Stimulated activated CD4-positive, alpha-beta T cell treated with anti-CD3 and anti-CD28 coated beads, Interleukin-4, amount 100 ng/mL, for 4 hours (primary cell): ENCODE measurements at places on chromosomes 4 and X.

GRCh38 chr4:93199492-93199891 is 629.1 kb upstream of the ATOH1 start:
- DNase-seq = no peak

DNA sequence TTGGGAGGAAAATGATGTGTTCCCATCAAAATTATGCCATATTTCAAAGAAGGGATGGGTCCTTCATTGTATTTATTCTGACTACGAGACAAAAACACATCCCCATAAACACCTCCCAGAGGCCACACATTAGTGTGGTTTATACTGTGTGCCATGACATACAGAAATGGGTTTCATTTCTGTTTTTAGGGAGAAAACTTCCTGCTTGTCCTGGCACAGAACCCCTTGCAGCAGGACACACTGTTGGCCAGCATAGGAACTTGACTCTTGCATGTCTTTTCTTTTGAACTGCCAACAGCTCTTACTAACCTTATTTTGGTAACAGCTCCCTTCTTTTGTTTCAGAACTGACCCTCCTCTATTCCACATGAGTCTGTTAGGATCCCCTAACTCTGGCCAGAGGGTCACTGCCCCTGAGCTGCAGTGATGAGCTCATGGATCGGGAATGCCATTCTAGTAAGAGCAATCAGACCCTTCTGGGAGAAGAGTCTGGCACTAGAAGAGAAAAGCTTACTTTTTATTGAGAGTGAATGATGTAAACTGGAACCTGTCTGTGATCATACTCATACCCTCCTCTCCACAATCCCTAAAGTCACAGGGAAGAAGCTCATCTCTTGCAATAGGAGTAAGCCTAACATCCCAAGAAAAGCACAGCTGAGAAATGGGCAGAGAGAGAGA is 86.4 kb downstream of the SMIM20 start:
- no peak for DNase-seq

GRCh38 chrX:111857534-111858060 is 18.4 kb upstream of the TRPC5OS start:
- no peak for DNase-seq

GRCh38 chr4:160414496-160414895 is 1311.6 kb downstream of the RAPGEF2 start:
- DNase-seq = no peak

DNA sequence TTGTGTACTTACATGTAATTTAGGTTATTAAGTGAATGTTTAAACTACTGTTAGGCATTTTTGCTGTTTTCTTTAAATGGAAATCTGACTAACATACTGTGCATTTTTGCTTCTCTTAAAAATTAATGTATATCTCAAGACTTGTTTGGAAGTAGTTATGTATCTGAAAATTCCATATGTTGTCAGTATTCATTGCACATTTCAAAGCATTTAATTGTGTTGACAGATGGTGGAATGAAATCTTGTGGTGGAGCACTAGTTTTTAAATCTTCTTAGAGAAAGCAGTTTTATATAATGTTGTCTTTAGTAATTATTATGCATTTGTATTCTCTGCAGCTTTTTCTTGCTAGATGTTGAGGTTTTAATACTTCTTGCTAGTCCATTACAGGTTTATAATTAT is 71.5 kb upstream of the MSANTD1 start:
- no peak for DNase-seq

DNA sequence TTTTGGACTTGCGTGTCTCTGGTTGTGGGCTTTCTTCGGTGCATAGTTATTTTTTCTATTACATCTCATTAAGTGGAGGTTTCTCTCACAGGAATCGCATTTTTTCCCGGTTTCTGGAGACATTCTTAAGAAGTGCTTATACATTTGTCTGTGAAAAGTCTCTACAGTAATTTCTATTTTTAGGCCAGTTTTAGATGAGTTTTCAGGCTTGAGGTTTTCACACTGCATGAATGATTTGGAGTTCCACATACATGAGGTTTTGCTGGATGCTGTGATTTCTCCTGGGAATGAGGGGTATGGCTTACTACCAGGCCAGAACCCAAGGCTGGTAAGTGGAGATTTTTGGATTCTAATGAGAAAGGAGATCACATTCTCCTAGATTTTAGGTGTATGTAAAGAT is 422.6 kb upstream of the SLIT2 start:
- no peak for DNase-seq

DNA sequence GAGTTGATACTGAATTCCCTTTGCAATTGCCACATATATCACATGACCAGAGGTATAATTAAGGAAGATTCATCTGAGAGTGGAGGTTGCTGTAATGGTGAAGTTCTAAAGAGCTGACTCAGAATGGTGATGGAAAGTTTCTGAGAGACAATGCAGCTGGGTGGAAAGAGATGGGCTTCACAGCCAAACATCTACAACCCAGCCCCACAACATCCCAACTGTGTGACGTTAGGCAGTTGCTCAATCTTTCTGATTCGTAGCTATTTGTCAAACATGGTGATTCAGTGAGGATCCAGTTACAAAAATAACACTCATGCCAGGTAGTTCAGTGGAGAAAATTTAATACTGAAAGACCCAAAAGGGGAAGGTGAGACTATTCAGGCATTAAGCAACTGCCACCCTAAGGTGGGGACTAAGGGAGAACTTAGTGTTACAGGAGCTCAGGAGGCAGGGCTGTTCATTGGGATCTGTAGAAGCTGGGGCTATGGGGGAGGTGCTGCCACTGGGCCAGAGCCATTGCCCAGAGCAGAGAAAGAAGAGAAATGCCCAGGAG is 6.9 kb upstream of the AFF1 start:
- DNase-seq = peak; percentile 16

DNA sequence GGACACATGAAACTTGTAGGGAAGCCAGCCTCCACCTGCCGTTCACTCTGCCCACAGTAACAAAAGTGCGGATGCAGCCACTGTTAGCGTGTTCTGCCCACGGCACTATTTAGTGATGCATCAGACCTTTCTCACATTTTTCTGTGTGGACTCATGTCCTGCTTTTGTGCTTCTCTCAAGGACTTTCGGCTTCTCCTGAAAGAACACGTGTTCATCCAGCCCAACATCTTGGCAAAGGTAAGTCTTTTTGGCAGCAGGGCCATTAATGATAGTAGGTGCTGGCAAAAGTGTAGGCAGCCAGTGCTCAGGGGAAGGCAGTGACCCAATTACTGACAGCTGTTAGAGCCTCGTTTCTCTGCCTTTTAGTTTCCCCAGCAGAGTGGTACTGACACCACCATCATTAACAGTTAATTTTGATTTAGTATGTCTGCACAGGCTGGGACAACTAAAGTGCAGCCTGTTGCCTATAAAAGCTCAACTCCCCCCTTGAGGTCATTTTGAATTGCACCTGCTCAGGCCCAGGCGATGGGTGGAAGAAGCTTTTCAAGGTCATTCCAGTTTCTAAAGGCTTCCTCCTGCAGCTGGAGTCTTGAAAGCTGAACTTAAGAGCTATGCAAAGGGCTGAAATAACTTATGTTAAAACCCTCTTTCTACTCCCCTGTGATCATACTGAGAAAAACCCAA is 54.5 kb upstream of the HPSE start:
- DNase-seq = no peak

GRCh38 chrX:2934715-2935710 is 5.9 kb upstream of the ARSD start:
- DNase-seq = no peak

DNA sequence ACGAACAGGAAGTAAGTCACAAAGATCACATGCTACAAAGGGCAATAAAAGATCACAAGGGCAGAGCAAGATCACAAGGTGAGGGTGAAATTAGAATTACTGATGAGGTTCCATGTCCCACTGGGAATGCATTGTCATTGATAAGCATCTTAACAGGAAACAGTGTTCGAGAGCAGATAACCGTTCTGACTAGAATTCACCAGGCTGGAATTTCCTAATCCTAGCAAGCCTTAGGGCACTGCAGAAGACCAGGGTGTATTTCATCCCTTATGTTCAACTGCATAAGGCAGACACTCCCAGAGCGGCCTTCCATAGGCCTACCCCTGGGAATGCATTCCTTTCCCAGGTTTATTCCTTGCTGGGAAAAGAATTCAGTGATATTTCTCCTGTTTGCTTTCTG is 980.6 kb upstream of the LCORL start:
- no peak for DNase-seq

DNA sequence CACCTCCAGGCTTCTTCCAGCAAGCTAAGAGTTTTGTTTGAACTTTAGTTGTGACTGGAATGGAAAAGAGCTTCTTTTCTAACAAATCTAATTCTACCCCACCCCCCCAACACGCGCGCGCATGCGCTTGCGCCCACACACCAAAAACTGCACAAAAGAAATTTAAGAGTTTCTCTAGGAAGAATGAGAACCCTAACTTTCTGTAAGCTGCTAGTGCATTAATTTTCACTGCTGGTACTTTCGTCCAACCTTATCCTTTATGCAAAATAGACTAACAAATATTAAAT is 9.0 kb upstream of the INTU start:
- DNase-seq = peak; percentile 2

- DNase-seq = no peak
Measured at GRCh38 chr4:188091-188490, 63.8 kb downstream of the ZNF718 start.

GRCh38 chr4:183435803-183436202 is 8.6 kb upstream of the CDKN2AIP start:
- DNase-seq = no peak

DNA sequence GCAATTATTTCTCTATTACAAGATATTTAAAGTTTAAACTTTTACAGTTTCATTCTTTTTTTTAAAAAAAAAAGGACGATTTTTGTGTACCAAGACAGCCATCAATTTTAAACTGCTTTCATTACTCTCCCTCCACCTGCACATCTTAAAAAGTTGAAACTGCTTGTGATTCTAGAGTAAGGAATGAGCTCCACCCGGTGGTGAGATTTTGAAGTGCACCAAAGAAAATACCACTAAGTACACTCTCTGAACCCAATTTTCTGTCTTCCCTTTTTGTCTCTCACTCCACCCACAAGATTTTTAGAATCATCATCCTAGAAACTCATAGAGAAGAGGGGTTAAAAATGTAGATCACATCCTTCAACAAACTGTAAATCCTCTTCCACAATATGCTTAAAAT is 91.3 kb upstream of the WDR44 start:
- peak; percentile 3 for DNase-seq

GRCh38 chrX:84634201-84634782 is 132.0 kb upstream of the HDX start:
- no peak for DNase-seq

DNA sequence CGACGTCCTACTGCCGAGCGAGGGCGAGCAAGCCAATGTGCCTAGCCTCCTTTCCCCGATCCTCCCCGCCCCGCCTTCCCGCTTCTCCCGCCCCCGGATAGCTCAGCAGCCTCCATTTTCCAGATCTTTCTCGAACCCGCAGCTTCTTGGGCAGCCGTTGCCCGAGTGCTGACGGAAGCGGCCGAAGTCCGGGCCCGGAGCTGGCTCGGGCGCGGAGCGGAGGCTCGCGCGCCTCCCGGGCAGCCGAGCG is 172 bp upstream of the HSPA4L start:
- DNase-seq = no peak

- no peak for DNase-seq
Measured at GRCh38 chrX:87525771-87526229, 8.2 kb downstream of the KLHL4 start.

DNA sequence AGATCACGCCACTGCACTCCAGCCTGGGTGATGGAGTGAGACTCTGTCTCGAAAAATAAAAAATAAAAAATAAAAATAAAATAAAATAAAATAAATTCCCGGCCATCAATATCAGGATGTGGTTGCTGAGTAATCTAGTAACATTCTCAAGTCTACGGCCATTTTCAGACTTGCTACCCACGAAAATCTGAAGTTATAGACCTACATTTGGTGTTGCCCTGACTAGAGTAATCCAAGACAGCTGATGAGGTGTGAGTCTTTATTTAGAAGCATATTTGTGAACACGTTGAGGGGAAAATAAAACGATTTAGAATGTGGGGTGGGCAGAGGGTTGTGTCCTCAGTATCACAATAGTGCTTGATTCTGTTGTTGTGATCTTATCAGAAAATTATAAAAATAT is 130.2 kb upstream of the MID1 start:
- no peak for DNase-seq

DNA sequence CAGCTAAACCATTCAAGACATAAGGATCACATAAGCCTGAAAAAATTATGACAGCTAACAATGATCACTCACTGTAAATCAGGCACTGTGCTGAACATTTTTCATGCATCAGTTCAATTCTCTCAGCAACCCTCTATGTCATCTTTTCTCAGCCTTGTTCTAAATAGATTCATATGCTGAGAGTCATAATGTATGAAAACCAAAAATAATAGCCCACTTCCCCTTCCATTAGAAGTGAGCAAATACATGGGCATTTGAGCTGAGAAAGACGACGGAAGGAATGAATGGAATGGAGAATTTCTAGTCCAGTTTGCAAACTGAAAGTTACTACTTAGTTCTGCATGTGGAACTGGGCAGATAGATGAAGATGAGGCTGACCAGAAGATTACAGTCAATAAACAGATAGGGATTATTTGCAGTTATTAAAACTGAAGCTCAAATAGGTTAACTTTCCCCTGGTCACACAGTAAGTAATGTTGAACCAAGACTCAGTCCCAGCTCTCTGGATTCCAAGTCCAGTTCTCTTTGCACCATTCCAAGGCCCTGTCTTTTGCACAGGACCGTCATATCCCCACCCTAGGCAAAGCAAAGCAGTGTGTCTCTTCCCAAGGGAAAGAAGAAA is 1.6 kb upstream of the SH3RF1 start:
- no peak for DNase-seq

- DNase-seq = peak; percentile 5
Measured at GRCh38 chrX:74422576-74423288, 1.4 kb downstream of the SLC16A2 start.

GRCh38 chr4:138894709-138895108 is 120.9 kb upstream of the NOCT start:
- DNase-seq = no peak

DNA sequence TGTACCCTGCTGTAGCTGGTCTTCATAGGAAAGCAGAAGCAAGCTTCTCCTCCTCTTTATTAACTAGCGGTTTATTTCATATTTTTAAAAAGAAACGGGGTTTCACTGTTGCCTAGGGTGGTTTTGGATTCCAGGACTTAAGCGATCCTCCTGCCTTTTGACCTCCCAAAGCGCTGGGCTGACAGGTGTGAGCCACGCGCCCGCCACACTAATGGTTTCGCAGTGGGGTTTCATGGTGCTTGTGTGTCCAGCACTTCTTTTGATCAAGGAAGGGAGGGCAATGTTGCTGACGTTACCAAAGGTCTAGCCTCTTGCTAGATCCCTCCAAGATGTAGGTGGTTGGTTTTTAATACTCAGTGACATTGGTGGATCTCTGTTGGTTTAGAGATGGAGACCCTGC is 1.4 kb downstream of the MAEA start:
- DNase-seq = no peak

DNA sequence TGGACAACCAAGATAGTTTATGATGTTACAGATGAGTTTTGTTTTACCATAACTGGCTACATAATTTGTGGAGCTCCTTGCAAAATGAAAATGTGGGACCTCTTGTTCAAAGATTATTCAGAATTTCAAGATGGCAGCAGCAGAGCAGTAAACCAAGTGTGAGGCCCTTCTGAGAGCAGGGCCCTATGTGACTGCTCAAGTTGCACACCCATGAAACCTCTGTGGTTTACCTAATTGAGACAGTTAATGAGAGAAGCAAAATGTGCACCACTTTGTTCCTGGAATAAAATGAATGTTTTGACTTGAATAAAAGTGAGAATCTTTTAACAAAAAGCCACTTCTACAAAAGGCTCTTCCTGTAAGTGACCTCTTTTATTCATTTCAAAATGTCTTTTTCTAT is 519.2 kb downstream of the RPA4 start:
- DNase-seq = no peak

GRCh38 chr4:177511611-177512010 is 69.4 kb upstream of the AGA start:
- DNase-seq = no peak
